Pulmonary artery endothelial cell (primary cell): ENCODE measurements at places on chromosomes 5 and 9.

DNA sequence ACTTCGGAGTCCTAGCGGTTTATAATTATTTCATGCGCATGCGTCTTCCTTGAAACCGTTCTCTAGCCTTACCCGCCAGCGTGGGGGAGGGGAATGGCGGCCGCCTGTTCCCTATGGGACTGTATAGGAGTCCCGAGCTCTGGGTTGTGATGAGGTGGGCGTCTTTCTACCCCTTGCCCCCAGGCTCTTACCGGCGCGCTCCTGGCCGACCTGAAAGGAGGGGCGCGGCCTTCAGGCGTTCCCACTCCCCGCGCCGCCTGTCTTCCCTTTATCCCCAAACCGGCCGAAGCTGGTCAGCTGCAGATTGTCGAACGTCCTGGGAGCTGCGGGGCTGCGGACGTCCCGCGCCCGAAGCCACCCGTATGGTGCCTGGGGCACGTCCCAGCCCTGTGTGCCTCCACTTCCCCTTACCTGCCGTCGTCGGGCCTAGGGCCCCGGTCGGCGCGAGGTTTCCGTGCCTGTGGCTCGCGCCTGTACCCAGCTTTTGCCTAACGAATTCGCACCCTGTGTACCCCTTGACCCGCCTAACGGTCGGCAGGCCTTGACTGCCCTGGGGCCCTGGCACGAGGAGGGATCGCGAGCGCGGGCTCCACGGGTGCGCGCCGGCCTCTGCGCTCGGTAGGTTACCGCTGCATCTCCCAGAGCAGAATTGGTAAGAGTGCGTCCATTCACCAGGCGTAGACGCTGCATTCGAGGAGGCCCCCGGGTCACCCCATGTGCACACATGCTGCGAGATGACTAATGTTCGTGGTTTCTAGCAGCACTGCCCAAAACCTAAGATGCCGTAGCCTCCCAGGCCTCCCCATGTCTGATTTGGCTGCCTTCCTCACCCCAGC is 653 bp upstream of the HNRNPH1 start:
- DNase-seq, result no peak

DNA sequence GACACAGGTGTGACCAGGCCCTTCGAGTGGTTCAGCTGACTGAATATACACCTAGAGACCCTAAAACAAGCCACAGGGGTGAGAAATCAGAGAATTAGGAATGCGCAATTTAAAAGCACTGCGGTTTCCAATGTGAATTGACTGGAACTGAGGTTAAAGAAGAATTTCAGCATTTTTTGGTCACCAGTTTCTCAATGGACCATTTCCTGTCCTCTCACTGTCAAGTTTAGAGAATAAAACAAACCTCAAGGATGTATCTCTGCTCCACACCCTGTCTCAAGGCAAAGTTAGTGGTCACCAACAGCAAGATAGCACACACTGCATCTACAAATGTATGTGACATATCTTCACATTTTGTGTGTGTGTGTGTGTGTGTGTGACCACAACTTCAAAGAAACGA is 143.8 kb upstream of the MAP3K1 start:
- DNase-seq, result no peak

GRCh38 chr9:91783411-91783810 is 166.6 kb downstream of the ROR2 start:
- DNase-seq, result no peak

- no peak for DNase-seq
These were observed 7.4 kb downstream of the BSPRY start for GRCh38 chr9:113356686-113357292.

DNA sequence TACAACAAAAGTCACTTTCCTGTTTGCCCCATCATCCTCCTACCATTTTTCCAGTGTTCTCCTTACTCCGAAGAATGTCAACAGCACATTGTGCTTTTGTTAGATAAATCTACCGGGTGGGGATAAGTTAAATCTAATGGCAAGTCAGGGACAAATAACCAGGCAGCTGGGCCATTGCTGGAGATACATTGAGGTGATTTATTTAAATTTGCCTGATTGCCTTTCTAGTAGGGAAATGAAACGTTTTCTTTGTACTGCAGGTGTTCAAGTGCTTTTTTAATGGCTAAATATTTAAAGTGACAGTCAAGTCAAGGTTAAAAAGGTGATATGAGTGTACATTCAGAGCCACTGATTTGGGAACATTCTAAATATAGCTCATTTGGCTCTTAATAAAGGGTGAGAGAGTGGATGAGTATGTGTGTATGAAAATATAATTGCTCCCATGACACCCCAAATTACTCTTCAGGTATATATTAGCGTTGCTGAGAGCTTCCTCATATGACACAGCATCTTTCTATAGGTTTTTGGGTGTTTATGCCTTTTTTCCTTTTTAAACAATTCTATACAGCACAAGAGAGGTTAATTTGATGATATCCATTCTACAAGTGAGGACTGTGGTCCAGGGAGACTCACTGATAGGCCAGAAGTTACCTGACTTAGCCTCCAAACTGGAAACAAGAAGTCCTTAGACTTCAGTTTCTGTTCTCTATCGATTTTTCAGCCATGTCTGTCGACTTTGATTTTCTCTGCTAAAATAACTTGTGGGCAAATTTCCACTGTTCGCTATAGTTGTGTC is 51.9 kb downstream of the DMRT2 start:
- no peak for DNase-seq

GRCh38 chr9:109206670-109207069 is 39.6 kb upstream of the FRRS1L start:
- DNase-seq, result no peak

- DNase-seq, result no peak
These were observed 120.2 kb downstream of the SEMA6A start for GRCh38 chr5:116454417-116454927.

GRCh38 chr9:126982215-126983002 is 67.8 kb downstream of the RALGPS1 start:
- no peak for DNase-seq

DNA sequence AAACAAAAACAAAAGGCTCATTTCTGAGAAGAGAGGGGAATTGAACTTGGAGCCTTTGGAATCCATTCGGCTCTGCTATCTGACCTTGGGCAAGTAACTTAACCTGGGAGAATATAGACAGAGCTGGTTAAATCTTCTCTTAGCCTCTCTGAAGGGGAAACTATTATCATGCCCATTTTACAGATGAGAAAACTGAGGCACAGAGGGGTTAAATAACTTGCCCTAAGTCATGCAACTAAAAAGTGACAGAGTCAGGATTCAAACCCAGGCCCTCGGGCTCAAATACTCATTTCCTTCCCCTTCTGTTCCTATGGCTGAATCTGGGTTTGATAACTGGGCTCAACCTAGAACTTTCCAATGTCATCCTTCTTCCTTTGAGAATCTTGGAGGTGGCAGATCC is 291.3 kb upstream of the MSX2 start:
- DNase-seq, result no peak

DNA sequence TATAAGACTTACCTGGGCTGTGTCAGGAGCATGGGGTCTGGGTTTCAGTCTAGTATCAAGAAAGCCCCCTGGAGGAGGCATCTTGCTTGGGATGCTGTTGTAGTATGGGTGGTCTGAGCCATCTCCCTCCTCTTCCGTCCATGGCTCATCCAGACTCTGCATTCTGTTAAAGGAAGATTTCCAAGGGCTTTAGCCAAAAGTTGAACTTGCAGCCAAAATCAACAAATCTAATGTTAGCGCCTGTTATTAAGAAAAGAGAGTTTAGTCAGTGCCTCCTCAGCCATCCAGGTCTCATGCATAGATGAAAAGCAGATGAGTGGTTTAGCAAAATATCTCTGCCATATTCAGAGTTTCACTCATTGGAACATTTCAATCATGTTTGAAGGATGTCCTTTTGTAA is 55.6 kb downstream of the S1PR3 start:
- DNase-seq, result no peak

- no peak for DNase-seq
These were observed 709 bp downstream of the IQGAP2 start for GRCh38 chr5:76403766-76404222.

DNA sequence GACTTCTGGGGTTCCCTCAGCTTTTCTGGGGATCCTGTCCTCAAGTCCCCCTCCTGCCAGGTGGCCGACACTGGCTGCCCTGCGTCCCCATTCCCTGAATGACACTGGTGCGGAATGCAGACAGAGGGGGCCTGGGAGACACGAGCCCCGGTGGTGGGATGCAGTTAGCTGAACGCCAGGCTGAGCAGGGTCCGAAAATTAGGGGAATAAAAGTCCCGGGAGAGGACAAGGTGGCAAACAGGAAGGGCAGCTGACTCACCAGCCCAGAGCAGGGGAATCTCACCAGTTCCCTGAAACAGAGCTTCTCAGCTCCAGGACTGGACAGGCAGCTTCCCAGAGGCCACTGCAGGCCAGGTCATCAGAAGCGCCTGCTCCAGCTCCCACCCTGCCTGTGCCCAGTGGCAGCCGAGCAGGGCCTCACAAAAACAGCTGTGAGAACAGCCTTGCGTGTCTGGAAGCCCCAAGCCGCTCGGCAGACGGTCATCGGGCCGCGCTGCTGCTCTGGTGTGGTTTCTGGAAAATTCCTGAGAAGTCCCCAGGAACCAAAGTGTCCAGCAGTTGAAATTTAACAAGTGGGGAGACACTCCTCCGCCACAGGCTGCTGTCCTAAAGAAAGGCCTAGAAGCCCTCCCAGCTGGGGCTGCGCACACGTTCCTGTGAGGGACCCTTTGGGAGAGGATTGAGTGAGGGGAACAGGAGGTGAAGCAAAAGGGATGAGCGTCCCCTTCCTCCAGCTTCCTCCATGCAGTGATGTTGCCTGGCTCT is 47.6 kb upstream of the EXOC3 start:
- DNase-seq, result peak; percentile 57

DNA sequence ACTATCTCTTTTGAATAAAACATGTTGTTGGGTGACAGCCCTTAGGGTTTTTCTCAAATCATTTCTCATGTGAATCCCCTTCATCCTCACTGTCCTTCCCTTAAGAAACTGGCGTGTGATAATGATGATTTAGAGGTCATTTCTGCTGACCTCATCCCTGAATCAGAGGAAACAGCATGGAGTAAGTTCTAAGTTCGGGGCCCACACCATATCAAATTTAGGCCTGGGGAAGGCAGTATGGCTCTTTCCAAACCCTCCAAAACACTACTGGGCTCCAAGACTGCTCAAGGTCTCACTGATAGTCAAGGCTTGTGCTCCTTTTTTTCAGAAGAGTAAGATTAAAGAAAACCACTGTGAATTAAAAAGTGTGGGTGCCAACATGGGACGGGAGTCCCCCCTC is 872 bp upstream of the SMIM3 start:
- DNase-seq, result no peak

DNA sequence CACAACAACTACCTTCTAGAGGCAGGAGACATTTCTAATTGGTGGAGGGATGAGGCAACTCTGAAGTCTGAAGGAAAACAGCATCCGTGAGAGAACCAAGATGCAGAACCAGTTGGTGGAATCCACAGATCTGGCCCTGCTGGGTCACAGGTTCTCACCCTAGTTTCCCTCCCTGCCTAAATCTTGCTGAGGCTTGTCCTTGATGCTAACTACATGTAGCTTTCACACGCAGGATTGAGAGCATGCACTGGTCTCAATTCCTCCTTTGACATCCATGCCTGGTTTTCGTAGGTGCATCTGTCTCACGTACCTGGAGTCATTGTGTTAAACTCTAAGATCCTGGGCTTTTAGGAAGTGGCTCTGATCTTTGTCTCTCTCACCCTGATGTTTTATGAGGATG is 9.7 kb upstream of the F2RL1 start:
- no peak for DNase-seq

DNA sequence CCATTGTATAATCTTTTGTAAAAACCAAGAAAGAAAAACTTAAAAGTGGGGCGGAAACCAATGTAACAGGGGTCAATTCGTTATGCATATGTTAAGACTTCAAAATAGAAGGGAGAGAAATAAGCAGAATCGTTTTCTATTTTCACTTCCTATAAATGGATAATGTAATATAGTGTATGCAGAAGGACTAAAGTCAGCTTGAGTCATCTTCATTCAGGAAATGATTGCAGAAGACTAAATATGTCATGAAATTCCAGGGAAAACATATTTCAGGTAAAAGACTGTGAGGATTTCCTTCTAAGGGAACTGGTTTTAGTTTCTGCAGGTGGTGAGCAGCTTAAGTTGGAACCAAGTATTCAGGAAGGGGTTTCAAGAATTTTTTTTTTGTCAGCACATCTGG is 753.3 kb downstream of the IRX1 start:
- no peak for DNase-seq

GRCh38 chr9:101485924-101486692 is 47.5 kb upstream of the RNF20 start:
- DNase-seq, result no peak

GRCh38 chr9:129881547-129882324 is 46.5 kb downstream of the USP20 start:
- DNase-seq, result no peak

- no peak for DNase-seq
These were observed 95.0 kb upstream of the PCSK1 start for GRCh38 chr5:96527768-96528661.

GRCh38 chr5:172565455-172565854 is 75.6 kb upstream of the NEURL1B start:
- DNase-seq, result no peak

- no peak for DNase-seq
These were observed 172.2 kb downstream of the CDC42SE2 start for GRCh38 chr5:131436081-131436480.

DNA sequence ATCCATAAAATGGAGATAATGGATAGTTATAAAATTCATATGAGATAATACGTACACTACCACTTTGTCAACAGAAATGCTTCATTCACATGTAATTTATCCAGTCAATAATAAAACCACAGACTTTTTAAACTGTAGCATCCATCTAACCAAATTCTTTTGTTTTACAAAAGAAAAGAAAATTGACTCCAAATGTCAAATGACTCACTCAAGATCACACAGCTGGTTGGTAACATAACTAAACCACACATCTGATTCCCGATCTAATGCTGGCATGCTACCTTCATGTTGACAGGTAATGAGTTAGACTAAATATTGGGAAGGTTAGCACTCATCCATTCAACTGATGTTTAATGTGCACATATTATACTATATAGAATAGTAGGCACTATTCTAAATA is 4.9 kb downstream of the FRMD3 start:
- no peak for DNase-seq

DNA sequence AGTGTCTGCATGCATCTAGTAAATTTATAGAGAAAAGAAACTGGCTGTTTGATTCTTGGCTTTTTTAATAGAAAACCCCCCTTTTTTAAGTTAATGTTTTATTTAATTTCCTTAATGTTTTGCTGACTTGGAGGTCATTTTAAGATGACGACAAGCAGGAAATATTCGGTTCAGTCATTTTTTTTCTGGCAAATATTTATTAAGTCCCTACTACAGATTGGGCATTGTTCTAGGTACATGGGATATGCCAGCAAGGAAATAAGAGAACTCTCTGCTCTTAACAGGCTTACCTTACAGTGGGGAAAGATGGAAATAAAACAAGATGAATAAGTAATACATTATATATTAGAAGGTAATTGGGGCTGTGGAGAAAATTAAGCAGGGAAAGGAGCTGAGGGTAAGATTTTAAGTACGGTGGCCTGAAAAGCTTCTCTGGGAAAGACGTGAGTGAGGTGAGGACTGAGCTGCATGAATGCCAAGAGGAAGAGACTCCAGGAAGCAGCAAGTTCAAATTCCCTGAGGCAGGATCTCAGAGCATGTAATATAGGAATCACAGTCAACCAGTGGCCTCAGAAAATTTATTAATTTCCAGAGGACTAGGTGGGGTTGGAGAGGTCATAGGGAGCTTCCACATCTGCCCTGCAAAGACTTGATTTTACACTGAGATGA is 316.0 kb upstream of the DAP start:
- DNase-seq, result no peak
